ENCODE measurements at places on chromosomes 7 and 10.
A peak's percentile ranks its signal among the peaks of the same experiment; 100 is the strongest.

DNA sequence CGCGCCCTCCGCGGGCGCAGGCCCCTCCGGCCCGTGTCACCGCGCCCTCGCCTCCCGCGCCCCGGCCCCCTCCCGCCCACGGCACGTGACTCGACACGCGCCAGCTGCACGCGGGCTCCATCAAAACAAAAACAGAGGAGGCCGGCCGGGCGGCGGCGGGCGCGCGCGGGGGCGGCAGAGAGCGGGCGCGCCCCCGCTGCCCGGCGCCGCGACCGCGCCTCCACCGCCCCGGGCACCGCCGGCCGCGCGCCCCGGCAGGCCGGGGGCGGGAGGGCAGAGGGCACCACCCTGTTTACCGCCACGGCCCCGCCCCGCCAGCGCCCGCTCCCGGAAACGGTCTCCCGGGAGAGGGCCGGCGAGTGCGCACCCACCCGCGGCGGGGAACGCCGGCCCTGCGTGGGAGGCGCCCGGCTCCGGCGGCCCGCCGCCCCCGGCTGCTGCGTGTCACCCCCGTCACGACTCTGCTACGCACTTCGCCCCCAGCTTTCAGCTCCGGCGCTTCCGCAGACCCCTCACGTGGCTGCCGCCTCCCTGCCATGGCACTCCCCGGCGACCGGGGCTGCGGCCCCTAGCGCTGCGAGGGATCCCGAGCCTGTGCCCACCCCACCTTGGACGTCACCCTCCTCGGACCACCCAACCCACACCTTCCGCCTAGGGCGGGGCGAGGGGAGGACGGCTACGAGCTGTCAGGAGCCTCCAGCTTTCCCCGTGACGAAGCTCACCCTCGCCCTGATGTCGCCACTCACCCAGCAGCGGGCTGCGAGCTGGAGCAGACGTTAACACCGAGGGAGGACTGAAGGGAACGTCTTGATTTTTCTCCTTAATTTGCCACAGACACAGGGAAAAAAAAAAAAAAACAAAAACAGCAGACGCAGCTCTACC lies 221.6 kb upstream of the MKLN1 start:
- peak; percentile 90 for DNase-seq

DNA sequence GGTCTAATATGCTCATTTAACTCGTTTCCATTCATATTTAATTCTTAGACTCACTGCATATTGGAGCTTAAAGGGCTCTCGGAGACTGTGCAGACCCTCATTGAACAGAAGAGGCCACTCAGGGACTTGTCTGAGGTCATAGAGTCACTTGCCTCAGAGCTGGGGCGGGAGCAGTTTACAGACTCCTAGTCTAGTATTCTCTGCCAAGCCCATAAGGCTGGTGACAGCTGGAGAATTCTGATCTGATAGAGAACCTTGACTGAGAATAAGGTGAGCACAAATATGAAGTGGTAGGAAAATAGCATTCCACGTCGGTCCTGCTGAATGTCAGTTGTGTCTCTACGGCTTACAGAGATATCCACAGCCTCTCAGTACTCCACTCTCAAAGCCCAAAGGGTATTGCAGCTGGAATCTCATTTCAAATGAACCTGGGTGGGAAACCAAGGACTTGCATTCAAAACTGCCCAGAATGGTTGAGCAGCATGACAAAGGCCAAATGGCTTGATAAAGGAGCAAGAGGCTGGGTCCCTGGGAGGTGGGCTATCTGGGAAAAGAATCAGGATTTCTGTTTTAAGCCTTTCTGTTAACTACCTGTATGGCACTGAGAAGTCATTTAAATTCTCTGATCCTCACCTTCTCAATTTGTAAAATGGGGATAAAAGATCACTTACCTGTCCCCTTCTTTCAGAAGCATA lies 283.2 kb downstream of the SORCS3 start:
- DNase-seq: no peak

GRCh38 chr7:35021445-35021844 lies 15.8 kb downstream of the DPY19L1 start:
- DNase-seq: no peak

DNA sequence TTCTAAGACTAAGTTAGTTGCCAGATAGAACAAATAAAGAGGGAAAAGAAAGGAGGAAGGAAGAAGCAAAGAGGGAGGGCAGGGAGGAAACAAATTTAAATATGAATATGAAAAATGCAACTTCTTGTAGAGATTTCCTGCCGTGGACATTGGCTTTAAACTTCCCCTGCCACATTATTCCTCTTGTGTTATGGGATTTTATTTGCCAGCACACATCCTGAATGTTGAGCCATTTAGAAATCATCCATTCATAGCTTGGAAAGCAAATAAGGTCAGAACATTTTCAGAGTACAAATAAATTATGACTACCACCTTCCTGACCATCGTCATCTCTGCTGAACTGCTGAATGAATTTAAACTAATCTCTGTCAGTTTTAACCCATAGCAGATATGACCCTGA lies 911.9 kb upstream of the LRRN3 start:
- DNase-seq: no peak

DNA sequence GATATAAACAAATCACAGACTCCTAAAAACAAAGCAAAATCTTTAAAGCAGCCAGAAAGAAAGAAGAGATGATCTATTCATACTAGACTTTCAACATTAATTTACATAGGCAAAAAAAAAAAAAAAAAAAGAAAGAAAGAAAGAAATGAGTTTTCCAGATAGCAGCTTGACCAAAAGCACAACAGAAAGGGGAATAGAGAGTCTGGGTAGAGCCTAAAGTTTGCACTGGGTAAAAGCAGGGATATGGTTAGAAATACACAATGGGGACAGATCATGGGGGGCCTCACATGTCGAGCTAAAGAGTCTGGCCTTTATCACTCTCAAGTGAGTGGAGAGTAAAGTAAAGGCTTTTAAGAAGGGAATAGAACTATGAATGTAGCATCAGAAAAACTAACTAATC lies 169.8 kb downstream of the SGMS1 start:
- no peak for DNase-seq

GRCh38 chr10:76244061-76244686 lies 812.8 kb downstream of the LRMDA start:
- no peak for DNase-seq

- no peak for DNase-seq
Observed at GRCh38 chr7:78777829-78778228, 675.6 kb downstream of the MAGI2 start.

GRCh38 chr7:30351724-30352123 lies 67.3 kb downstream of the ZNRF2 start:
- no peak for DNase-seq
